Cortex of kidney (tissue), 1 donor: ENCODE measurements at places on chromosomes 7 and 10.

DNA sequence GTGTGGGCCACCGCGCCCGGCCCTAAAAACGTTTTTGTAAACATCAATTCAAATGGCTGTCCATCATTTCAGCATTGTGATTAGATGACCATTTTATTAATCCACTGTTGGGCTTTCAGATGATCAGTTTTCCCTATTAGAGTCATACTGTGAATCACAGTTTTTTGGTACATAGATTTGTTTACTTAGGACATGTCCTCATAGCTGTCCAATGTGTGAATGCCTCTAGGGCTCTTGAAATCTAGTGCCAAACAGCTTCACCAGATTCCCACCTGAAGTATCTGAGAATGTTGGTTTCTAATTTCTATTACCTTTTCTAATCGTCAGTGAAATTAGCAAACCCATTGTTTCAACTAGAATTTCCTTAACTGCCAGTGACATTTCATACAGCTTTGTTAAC, 66.8 kb downstream of the UPF2 start:
- no peak for DNase-seq

- DNase-seq, result no peak
These were observed 75.7 kb upstream of the SYPL1 start for GRCh38 chr7:106187613-106188350.

DNA sequence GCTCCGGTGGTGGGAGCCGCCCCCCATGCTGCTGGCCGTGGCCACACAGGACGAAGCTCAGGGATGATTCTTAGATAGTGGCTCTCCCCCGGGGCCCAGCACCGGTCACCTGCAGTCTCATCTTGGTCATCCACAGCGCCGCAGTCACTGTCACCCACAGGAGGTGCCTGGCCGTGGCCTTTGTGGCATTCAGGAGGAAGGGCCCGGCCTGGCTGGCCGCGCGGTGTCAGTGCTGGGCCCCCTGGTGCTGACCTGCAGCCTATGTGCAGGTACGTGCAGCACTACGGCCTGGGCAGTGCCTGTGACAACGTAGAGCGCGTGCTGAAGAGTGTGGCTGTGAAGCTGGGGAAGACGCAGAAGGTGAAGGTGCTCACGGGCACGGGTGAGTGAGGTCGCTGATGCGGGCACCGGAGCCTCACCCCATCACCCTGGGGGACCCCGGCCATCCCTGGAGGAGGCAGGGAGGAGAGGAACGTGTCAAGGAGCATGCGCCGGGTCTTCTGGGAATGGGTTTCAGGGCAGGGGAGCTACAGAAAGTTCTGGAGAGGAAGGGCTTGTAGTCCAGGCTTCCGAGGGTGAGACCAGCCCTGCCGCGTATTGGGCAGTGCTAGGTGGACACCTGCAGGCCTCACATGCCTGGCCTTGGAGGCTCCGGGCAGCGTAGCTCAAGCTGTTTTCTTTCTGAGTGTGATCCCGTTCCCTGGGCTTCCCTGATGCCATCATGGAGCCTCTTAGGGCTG, 5.0 kb downstream of the SPRN start:
- DNase-seq, result no peak

GRCh38 chr7:84800846-84801245, 386.0 kb downstream of the SEMA3D start:
- no peak for DNase-seq
